Right lung (tissue), 10 donors: ENCODE measurements at places on chromosomes 2 and 18.

- DNase-seq: no peak
Measured at GRCh38 chr18:44039826-44040225, 640.9 kb upstream of the SETBP1 start.

- DNase-seq: peak; percentile 73
Measured at GRCh38 chr18:76349067-76349715, 145.9 kb downstream of the ZNF516 start.

DNA sequence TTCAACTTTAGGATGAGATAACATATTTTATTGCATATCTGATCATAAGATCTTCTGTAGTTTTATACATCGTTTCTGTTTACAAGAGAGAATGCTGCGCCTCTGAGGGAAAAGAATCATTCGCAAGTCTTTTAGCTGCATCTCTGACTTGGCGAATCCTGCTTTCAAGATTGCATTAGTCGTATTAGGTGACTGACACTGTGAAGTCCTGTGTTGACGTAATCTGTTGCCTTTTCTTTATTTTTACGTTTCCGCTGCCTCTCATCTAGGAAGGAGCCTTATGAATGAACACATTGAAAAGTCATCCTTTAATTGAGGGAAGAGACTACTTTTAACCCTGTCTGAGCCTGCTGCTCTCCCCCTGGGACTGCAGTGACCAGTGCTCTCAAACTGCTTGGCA, 101.5 kb downstream of the LDLRAD4 start:
- DNase-seq: no peak

DNA sequence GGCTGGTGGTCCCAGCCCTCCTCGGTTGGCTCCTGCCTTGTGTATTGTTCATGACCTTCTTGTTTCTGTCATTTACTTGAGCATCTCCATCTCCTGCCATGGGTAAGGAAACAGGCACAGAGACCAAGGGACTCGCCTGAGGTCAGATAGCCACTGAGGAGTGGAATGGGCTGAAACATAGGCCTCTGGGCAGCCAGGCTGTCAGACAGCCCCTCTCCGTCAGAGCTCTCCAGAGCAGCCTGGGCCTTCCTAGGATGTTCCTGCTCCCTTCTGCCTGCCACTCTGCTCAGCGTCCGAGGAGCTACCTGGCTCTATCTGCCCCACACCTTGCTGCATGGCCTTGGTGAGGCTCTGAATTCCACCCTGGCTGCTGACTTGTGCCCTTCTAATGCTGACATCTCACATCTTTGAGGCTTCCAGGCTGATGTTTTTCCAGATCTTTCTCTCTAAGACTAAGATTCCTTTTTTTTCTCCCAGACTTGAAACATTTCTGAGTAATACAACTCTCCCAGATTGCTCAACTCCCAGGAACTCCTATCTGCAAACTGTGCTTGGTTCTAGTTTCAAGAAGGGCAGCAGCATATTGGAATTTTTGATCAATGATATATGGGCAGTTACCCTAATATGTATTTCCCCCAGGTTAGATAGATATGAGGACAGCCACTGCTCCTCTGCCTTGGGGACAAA, 67.7 kb downstream of the MCFD2 start:
- DNase-seq: no peak

GRCh38 chr2:224405841-224406370, 4.0 kb upstream of the FAM124B start:
- no peak for DNase-seq

- DNase-seq: no peak
Measured at GRCh38 chr2:20157193-20157891, 67.6 kb downstream of the SDC1 start.

DNA sequence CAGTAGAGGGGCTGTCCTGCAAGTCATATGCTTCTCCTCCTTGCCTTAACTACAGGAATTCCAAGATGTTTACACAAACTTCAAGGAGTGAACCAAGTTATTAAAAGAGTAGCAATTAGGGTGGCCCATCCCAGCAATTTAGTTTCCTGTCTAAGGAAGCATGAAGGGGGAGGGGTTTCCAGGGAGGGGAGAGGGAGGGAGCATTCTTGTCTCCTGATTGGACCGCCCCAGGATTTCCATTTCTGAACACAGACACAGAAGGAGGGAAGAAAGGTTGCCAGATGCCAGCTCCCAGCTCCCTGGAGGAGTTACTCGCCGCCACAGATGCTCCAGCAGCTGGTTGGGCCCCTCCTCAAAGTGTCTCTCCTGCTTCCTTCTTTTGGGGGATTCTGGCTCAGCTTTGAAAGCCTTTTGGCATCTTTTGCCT, 107.6 kb downstream of the TRIB2 start:
- peak; percentile 58 for DNase-seq

GRCh38 chr2:69828938-69829255, 563 bp upstream of the GMCL1 start:
- DNase-seq: no peak

DNA sequence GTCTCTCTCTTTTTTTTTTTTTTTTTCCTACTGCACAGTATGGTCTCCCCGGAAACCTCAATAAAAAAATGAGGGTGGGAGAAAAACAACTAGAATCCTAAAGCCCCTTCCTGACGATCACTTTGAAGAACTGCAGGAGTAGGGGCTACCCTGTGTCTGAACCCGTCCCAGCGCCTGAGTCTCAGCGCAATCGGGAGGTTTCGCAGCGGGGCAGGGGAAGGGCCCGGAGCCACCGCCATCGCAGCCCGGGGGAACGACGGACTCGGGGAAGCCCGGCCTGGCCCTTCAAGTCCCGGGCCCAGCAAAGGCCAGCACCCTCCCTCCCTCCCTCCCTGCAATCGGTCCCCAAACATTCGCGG, 411 bp downstream of the NARS1 start:
- DNase-seq: no peak

GRCh38 chr2:190809876-190810525, 70.6 kb upstream of the GLS start:
- no peak for DNase-seq

DNA sequence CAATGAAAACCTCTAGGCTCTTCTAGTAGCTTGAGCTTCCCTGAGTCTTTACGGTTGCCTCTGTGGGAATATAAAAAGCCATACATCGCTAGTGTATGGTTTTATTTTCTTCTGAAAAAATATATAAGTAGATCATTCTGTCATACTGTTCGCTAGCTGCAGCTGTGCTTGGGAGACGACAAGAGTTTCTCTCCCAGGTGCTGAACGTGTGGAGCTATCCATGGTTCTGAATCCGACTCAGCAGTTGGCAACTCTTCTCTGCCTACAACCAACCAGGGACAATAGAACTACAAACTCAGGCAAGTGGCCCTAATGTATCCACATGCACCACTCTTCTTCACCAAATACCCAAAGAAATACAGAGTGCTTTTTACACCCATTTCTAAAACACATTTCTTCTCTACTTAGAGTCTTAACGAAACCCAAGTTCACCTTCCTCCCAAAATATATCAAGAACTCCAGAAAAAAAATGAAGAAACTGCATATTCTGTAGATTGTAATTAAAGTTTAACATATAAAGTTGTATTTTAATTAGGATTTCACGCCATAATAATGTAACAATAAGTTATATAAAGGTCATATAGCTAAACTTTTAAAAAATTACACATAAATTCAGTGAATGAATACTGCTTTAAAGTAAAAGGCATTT, 2.2 kb upstream of the KCNH7 start:
- peak; percentile 72 for DNase-seq

DNA sequence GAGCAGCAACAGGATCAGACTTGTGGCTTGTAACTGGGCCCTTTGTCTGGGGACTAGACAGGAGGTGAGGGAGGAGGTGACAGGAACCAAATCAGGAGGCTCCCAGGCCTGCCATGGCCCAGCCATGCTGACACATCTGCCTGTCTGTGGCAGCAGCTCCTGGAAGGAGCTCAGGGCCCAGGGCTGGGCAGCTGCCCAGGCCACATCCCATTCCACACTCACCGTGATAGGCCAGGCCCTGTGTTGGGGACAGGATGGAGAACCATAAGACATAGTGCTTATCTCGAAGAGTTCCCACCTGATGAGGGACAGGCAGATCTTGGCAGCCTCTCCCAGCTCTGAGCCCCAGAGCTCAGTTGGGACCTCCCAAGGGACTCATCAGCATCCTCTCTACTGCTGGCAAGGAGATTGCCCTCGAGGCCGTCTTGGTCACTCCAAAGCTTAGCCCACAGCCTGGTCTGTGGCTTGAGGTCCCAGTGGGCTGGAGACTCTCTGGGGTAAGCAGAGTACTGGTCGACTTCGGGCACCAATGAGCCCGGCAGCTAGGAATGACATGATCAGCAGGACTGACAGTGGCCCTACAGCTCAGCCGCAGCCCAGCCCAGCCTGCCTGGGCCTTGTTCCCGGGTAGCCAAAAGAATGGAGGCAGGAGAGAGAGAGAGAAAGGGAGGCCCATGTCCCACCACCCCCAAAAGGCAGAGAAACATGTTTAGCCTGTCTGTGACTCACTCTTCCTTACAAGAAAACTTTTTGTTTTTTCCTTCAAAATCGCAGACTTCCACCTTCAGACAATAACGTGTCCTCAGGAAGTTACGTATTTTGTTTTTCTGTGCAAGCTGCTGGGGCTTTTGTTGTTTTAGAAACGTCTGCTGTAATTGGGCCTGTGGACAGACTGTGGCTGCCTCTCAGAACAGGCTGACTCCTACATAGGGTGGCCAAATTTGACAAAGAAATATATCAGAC, 82.1 kb downstream of the HS1BP3 start:
- no peak for DNase-seq

GRCh38 chr2:231367178-231367577, 28.3 kb upstream of the B3GNT7 start:
- DNase-seq: no peak

- no peak for DNase-seq
Measured at GRCh38 chr18:40955351-40955750, 999.7 kb upstream of the PIK3C3 start.

DNA sequence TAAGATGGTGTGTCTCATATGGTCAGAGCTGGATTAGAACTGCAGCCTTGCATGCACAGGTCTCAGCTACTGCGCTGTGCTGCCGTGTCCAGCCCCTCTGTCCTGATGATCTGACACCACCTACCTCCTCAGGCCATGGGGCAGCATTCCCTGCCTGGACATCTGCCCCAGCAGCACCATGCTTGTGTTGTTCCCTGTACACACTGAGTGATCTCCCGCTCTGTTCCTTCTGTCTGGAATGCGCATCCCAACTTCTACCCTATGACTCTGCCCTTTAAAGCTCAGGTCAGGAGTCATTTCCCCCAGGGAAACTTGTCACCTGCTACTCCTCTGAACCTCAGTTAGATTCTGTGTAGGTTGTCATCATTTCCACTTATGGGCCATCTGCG, 157.4 kb upstream of the TTC39C start:
- no peak for DNase-seq

GRCh38 chr2:13515254-13515653, 798.5 kb downstream of the TRIB2 start:
- no peak for DNase-seq

GRCh38 chr2:207502577-207503198, 27.1 kb upstream of the CREB1 start:
- no peak for DNase-seq

GRCh38 chr2:9905413-9905812, 46.1 kb upstream of the GRHL1 start:
- DNase-seq: no peak

- DNase-seq: no peak
Measured at GRCh38 chr2:172241222-172241621, 138.5 kb upstream of the DLX2 start.

DNA sequence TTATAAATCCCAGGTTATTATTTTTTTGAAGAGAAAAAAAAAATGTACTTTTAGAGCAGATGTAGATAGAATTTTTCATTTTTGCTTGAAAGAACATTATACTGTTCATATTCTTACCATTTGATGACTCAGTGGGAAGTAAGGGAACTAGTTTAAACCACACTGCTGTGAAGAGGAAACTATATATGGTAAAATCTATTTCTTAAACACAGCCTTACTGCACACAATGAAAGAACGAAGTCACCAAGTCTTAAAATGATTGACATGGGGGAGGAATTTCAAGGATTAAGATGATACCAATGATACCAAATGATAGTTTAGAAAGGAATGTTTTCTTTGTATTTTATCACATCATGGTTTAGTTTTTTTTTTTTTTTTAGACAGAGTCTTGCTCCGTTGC, 5.0 kb downstream of the ACTR2 start:
- DNase-seq: no peak

DNA sequence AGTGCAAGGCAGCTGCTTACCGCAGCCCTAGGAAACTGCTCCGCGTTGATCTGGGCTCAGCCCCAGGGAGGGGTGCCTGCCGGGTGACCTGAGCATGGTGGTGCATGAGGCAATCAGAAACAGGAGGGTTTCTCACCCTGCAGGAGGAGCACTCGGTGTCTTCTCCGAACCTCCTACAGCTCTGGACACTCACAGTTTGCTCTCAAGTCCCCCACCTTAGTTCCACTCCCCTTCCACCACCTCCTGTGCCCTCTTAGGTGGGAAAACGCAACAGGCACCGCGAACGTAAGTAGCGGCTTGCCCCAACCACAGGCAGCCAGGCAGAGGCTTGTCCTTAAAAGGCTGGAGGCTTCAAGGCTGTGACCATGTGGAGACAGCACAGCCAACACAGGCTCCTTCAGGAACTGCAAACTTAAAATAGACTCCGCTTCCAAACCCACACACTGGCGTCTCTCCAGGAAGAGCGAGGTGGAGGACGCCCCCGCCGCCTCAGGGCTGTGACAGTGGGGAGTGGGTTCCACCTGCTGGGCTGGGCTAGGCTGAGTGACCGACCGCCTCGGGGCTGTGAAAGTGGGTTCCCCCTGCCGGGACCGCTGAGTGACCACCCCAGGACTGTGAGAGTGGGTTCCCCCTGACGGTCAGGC, 71.6 kb downstream of the NDUFA10 start:
- DNase-seq: no peak

DNA sequence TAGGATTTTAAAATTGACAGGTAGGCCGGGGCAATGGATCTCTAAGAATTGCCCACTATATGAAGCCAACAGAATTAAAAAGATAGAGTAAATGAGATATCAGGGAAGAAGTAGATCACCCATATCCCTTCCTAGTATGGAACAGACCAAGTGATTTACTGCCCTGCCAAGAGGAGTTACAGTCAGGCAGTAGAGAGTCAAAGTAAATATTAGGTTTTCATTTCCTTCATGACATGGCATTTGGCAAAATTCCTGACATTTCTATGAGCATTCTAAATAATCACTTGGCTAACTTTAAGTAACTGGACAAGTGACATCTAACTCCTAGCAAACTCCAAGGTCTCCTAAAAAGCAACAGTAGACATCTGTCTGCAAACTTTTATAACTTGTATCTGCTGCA, 33.5 kb downstream of the GALNT5 start:
- no peak for DNase-seq
